Peyer's patch (tissue), 4 donors: ENCODE measurements at places on chromosomes 3 and 15. TPM values are rescaled to one million over a fixed set of nuclear protein-coding genes. Genes with fewer than 3 reads are reported as not detected.

GRCh38 chr3:190155752-190156151 is 35.1 kb upstream of the P3H2 start:
- DNase-seq, result no peak

DNA sequence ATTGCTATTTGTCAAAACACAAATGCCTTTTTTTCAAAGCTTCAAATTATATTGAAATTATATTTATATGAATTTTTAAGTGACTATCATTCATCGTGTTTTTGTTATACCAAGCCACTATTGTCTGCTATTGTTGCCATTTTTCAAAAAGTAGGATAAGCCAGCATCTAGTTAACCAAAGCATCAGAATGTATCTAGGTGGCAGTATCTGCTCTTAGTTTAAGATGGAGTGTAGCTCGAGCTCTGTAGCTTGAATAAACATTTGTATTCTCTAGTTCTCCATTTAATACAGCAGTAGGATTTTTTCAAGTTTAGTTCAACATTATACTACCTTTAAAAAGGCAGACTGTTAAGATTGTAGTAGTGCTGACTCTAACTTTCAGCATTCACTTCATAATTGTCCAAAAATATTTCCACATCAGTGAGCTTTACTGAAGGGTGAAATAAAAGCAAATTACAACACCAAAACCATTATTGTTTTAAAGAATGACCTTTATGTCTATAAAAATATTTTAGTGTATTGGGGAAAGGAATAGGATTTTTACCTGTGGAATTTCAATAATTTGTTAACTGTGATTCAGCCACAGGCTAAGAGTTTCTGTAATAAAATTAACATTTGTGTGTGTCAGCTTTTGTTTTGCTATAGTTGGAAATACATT is 19.6 kb upstream of the C15orf61 start:
- no peak for DNase-seq

- no peak for DNase-seq
Measured at GRCh38 chr3:34955680-34956079, 683.6 kb upstream of the ARPP21 start.

DNA sequence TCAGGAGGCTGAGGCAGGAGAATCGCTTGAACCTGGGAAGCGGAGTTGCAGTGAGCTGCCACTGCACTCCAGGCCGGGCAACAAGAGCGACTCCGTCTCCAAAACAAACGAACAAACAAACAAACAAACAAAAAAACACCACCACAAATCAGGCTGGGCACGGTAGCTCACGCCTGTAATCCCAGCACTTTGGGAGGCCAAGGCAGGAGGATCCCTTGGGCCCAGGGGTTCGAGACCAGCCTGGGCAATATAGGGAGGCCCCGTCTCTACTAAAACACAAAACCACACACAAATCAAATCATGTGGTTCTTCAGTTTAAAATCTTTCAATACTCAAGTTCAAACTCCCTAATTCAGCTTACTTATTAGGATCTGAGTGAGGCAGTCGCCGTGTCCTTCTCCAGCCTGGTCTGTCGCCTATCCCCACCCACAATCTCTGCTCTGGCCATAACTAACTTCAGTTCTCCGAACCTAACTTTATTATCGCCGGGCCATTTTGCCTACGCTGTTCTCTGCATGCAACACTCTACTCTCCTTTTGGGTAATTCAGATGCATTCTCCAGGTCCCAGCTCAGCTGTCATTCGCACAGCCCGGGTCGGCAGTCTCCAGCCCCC is 660 bp upstream of the RTF1 start:
- DNase-seq, result no peak

GRCh38 chr3:57164217-57164656 is 916 bp downstream of the IL17RD start:
- DNase-seq, result no peak

GRCh38 chr15:90924375-90924774 is 8.0 kb downstream of the HDDC3 start:
- DNase-seq, result no peak

- DNase-seq, result peak; percentile 68
Measured at GRCh38 chr3:129490273-129490675, 38.2 kb upstream of the RHO start.

- DNase-seq, result no peak
Measured at GRCh38 chr15:92033314-92033713, 179.8 kb downstream of the SLCO3A1 start.

GRCh38 chr3:58093574-58094195 is 85.5 kb downstream of the FLNB start:
- no peak for DNase-seq

- no peak for DNase-seq
Measured at GRCh38 chr3:66255865-66256264, 35.1 kb downstream of the SLC25A26 start.

GRCh38 chr3:18425641-18426257 is 610 bp upstream of the SATB1 start:
- DNase-seq, result peak; percentile 80

GRCh38 chr3:60703956-60704736 is 547.1 kb downstream of the FHIT start:
- DNase-seq, result no peak

- DNase-seq, result no peak
Measured at GRCh38 chr3:129033151-129033550, 27.4 kb upstream of the GP9 start.

DNA sequence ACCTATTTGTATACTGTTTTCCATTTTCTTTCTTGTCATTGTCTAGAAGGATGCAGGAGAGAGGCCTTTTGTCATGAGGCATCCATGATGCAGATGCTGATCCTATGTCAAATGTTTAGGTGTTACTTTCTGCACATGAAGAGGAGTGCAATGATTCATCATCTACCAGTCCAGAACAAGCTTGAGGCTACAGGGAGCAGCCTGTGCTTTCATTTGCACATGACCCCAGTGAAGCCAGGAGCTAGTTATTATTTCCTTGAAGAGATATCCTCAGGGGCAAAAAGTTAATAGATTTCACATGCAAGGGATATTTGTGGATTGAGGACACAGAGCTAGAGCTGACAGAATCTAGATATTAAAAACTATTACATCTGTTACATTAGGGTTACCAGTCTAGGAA is 204.4 kb upstream of the TGFBR2 start:
- DNase-seq, result no peak

DNA sequence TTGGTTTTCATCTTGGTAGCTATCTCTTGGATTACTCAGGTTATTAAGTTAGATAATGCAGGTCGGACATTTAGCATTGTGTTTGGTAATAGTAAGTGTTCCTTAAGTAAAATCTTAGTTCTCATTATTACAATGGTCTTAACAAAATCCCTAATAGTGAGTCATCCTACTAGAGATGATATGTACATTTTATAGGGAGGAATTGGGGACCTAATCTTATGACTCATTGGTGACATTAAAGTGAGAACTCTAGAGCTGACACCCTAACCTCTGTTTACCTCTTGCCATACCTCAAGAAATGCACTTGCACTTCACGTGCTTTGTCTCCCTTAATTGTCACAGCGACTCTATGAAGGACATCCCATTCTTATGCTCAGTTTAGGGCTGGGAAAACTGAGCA is 174.9 kb downstream of the CADPS start:
- no peak for DNase-seq

DNA sequence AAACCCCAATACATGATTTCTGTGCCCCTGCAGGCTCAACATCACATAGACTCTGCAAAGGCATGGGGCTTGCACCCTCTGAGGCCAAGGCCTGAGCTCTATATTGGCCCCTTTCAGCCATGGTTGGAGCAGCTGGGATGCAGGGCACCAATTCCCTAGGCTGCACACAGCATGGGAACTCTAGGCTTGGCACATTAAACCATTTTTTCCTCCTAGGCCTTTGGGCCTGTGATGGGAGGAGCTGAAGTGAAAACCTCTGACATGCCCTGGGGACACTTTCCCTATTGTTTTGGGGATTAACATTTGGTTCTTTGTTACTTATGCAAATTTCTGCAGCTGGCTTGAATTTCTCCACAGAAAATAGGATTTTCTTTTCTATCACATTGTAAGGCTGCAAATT is 1629.5 kb downstream of the OTOL1 start:
- DNase-seq, result no peak

GRCh38 chr3:82165266-82165665 is 403.8 kb upstream of the GBE1 start:
- no peak for DNase-seq

- DNase-seq, result no peak
Measured at GRCh38 chr3:152384412-152384811, 115.7 kb downstream of the MBNL1 start.

DNA sequence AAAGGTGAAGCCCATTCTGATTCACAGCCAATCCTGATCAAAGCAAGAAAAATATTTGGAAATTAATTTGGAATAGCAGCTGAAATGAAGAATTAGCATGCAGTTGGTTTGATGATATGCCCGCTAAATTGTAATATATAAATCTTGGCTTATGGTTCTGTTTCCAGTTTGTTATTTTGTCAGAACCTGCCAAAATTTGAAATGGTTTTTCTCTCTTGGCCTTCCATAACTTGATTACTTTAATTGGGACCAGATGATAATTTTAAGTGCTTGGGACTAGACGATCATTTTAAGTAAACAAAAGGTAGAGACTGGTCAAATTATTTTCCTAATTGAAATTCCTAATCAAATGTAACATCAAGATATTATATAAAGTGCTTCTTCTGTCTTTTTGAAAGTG is 842.4 kb downstream of the TBL1XR1 start:
- no peak for DNase-seq

DNA sequence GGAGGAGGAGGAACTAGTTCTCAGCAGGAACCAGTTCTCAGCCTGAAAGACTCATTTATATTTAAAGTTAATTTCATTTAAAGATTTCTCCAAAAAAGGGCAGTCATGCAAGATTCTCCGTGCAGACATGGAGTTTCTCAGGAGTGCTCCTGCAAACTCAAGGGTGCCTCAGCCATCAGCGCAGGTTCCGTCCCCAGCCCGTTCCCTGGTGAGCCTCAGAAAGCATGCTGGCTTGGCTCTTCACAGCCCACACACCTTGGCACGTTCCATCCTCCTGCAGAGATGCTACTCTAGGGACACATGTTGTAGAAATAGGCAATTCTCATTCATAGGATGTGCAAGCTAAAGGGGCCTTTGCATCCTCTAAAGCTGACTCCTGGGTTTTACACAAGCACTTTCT is 123.0 kb downstream of the LIPC start:
- DNase-seq, result peak; percentile 36

GRCh38 chr15:35098737-35099136 is 13.6 kb upstream of the NANOGP8 start:
- no peak for DNase-seq

DNA sequence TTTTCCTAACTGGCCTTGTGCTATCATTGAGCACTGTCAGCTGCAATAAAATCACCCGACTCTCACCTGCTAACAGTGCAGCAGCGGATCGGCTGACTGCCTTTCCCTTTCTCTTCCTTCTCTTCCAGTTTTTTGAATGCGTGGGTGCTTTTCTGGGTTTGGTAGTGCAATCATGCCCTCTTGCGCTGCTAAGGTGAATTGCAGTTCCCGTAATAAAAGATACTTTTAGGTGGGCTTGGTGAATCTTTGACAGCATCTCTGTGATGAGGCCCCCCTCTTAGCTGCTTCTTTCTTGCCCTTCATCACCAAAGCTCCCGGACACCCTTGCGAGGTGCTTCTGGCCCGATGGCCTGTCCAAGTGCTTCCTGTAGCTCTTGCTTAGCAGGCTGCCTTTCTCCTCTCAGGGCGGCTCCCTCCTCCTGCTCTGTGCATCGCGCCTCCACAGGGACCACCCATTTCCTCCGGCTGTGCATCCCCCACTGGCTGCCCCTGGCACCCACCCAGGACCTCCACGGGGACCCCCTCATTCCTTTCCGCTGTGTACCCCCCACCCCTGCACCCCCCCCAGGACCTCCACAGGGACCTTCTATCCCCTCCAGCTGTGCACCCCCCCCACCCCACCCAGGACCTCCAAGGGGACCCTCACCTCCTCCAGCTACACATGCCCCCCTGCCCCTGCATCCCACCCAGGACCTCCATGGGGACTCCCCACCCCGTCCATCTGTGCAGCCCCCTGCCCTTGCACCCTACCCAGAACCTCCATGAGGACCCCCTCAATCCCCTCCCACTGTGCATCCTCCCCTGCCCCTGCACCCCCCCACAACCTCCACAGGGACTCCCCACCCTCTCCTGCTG is 50.8 kb upstream of the RPL32 start:
- peak; percentile 40 for DNase-seq

DNA sequence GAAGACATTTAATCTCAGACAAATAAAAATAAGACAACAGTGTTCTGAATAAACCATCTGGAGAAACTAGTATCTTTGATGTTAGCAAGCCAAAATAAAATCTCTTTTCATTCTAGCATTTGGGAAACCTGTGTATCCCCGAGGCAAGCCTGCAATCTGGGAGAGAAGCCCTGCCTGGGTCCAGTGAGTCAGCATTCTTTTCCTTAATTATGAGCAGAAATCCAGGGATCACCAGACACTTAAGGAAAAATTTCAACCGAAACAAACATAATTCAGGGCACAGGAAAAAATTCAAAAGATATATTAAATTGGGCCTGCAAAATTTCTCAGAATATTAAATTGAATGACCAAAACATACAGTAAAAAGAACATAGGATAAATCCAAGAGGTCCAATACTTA is 4.2 kb downstream of the NCBP2 start:
- DNase-seq, result no peak

- no peak for DNase-seq
Measured at GRCh38 chr3:22587446-22587845, 615.7 kb upstream of the UBE2E2 start.

DNA sequence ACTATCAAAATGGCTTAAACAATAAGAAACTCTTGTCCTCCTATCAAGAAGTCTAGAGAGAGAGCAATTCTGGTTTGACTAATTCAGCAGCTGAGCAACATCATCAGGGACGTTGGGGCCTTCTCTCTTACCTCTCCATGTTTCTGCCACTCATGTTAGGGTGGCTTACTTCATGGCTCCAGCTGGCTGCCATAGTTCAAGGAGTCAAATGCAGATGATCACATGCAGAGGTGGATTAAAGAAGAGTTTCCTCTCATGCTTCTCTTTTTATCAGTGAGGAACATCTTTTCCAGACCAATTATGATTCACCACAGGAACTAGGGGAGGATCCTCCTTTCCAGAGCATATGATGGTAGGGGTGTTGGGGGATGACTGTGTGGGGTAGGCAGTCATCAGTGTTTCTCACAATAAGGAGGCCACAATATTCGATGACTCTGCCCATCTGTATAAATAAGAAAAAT is 45.5 kb downstream of the NEK11 start:
- DNase-seq, result no peak

Gene MEX3B
- total RNA-seq, result 0.40 TPM

Gene GOLGA6L9
- 3.0 TPM for total RNA-seq

Gene TM4SF18
- 6.6 TPM for total RNA-seq

Gene FGF7
- total RNA-seq, result 45.4 TPM

Gene A4GNT
- not detected for total RNA-seq

Gene CYP1A1
- total RNA-seq, result 0.70 TPM

Gene ZNF654
- total RNA-seq, result 14.7 TPM

Gene ADPRH
- total RNA-seq, result 1.5 TPM

Gene SAMMSON
- total RNA-seq, result not detected

Gene BOC
- 12.6 TPM for total RNA-seq

Gene TRPM1
- not detected for total RNA-seq

Gene NANOGP8
- 1.5 TPM for total RNA-seq

Gene SCG3
- 0.40 TPM for total RNA-seq

Gene FBXW12
- not detected for total RNA-seq

Gene SLC7A14
- total RNA-seq, result 0.18 TPM
